ENCODE measurements at places on chromosomes 7 and 10. TPM values are rescaled to one million over a fixed set of nuclear protein-coding genes. Genes with fewer than 3 reads are reported as not detected.

SPAM1 gene
- not detected for total RNA-seq

DNA sequence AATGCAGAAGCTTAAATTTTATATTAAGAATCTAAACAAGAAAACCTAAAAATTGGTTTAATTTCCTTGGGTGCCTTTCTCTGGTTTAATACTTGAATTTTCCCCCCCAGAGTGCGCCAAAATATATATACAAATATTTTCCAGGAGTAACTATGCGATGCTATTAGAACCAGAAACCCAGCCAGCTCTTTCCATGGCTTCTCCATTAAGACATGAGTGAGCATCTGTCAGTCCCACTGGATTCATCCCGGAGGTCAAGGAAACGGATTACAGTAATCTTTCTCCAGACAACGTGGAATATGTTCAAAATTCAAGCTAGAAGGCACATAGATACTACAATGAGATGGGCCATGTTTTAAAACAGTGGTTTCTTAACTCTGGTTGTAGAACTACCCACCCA is 148.8 kb downstream of the TAX1BP1 start:
- no peak for DNase-seq

DNA sequence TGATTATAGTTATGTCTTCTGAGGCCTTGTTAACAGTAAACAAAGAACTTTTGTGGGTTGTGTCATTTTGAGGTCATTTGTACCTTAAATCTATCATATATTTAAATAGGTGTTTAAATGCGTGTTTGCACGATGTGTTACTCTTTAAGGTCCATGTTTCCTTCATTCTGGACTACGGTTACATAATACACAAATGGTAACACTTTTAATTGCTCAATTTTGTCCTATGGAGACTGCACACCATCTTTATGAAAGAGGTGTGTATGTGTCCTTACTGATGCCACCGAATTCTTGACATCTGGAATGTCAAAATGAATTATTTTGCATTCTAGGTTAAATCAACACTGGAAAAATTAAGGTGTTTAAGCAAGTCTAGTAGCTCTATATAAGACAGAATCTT is 1.7 kb downstream of the PALS2 start:
- peak; percentile 2 for DNase-seq

MYH16 gene
- not detected for total RNA-seq

DNA sequence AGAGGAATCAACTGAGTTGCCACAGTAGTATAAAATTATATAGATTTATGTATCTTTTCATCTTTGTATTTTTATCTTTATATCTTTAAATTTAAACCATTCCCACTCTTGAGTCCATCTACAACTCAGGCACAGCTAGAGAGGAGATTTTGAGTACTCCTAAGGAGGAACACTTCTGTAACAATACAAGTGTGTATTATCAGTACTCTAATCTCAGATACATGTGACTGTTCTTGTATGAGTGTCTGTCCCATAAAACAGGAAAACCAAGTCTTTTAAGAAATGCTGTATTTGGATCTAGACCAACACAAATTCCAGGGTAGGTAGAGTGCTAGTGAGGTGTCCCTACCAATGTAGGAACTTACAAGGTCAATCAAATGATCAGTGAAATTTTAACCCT is 1428.0 kb upstream of the LRRTM3 start:
- DNase-seq: no peak

NKX2-3 gene
- total RNA-seq: 6.2 TPM

DNA sequence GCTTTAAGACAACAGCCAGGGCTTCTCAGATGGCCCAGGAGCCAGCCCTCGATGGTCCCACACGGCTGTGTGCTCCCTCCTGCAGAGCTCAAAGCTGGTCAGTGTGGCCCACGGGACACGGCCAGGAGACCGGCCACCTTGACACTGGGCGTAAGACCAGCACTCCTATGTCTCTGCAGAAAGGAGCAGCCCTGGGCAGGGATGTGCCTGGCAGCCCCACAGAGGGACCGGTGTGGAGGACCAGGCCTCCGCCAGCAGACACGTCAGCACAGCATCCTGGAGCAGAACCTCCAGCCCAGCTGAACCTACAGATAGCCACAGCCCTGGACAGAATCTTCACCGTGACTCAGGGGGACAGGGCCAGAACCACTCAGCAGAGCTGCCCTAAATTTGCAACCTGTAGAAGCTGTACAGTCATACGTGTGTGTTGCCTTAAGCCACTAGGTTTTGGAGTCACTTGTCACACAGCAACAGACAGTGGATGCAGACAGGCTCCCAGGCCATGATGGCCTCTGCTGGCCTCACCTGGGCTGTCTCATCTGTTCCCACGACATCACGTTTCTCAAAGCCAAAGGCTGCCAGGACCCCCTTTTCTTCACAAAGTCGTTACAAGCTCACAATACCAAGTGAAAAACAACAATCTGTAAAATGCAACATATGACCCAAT is 132.4 kb downstream of the DIP2C start:
- no peak for DNase-seq

- no peak for DNase-seq
Measured at GRCh38 chr10:62617652-62618051, 186.9 kb upstream of the ADO start.

DNA sequence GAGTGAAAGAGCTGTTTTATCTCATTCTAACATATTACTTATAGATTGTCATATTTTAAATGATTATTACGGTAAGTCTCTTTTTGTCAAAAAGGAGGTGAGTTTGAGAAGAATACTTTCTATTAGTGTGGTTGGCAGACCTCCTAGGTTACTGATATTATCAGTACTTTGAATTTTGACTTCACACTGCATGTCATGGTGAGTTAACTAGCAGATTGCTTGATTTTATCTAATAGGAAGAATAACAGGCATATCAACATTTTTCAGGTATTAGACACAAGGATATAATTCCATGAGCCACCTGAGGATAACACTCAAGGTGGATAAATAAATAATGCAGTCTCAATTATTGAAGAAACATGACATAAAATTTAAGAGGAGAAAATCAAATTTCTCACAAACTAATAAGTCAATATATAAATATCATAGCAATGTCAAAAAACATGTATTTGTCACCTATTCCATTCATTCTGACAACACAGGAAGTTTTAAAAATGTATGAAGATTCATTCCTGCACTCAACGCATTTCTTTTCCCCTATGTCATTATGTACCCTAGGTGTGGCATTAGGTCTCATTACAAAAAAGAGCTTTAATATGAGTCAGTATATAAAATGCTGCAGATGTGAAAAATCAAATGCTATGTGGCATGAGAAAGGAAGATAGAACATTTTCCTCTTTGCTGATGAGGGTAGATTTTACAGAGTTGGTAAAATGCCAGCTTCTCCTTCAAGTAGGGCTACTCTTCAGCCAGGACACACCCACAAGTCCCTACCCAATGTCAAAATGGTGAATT is 1621.6 kb downstream of the REEP3 start:
- DNase-seq: no peak

GRCh38 chr7:93375603-93376002 is 143.4 kb downstream of the VPS50 start:
- DNase-seq: no peak

GRCh38 chr7:127682140-127682539 is 30.1 kb downstream of the SND1 start:
- DNase-seq: no peak

GRCh38 chr7:87267239-87267900 is 47.8 kb upstream of the TMEM243 start:
- DNase-seq: no peak

LRRC4 gene
- 0.41 TPM for total RNA-seq

GRCh38 chr10:6187278-6187677 is 15.5 kb upstream of the PFKFB3 start:
- peak; percentile 77 for DNase-seq

GRCh38 chr7:30330134-30331111 is 46.0 kb downstream of the ZNRF2 start:
- DNase-seq: no peak
